ENCODE measurements at places on chromosomes 5 and 9. TPM values are rescaled to one million over a fixed set of nuclear protein-coding genes. Genes with fewer than 3 reads are reported as not detected.

Gene GABRA1
- not detected for total RNA-seq

Gene POC5
- 12.1 TPM for total RNA-seq

Gene IL9
- total RNA-seq, result not detected

Gene BARHL1
- not detected for total RNA-seq

Gene LPAR1
- 15.1 TPM for total RNA-seq

Gene CACNA1B
- total RNA-seq, result 0.08 TPM

Gene SLCO4C1
- total RNA-seq, result not detected

All from A549 treated with CORT108297 at 1 μM for 4 hours (cell line).